CD8-positive, alpha-beta memory T cell (primary cell): ENCODE measurements at places on chromosomes 13 and 19.

- peak; percentile 14 for DNase-seq
Observed at GRCh38 chr19:51272183-51272810, 21.4 kb downstream of the SIGLECL1 start.

DNA sequence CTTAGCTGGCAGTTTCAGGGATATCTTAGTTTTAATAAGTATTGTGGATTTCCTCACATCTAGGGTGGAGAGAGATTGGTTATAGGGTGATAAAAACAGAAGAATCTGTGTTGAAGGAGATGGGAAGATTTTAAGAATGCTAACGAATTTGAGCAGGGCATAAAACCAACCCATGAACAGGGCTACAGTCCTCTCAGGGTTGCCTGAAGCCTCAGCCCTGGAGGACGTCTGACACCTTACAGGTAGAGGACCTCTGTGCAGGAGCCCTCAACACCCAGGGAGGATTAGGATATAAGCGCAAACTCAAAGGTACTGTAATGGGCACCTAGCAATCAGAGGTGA, 461 bp upstream of the WASF3 start:
- no peak for DNase-seq

- no peak for DNase-seq
Observed at GRCh38 chr13:47241446-47241845, 344.6 kb upstream of the HTR2A start.

GRCh38 chr19:38543807-38544568, 73.8 kb downstream of the MAP4K1 start:
- no peak for DNase-seq

DNA sequence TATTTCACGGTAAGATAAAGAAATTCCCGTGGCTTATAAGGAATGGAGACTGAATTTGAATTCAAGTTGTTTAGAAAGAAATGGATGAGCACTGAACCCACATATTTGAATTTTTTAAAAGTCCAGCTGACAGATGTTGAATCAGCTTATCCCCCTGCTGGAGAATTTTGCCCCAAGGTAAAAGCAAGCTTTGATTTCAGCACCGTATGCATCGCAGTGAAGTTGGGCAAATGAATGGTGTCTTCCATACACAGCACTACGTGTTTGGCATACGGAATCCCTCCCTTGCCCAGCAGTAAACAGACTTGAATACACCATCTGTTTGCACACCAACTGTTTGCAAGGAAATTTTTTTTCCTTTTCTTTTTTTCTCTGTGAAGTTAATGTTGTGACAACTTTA, 77.5 kb upstream of the PEG3 start:
- DNase-seq: no peak

- peak; percentile 40 for DNase-seq
Observed at GRCh38 chr19:4803736-4804695, 12.5 kb downstream of the FEM1A start.

- peak; percentile 77 for DNase-seq
Observed at GRCh38 chr19:18278521-18279265, 2.7 kb downstream of the JUND start.

DNA sequence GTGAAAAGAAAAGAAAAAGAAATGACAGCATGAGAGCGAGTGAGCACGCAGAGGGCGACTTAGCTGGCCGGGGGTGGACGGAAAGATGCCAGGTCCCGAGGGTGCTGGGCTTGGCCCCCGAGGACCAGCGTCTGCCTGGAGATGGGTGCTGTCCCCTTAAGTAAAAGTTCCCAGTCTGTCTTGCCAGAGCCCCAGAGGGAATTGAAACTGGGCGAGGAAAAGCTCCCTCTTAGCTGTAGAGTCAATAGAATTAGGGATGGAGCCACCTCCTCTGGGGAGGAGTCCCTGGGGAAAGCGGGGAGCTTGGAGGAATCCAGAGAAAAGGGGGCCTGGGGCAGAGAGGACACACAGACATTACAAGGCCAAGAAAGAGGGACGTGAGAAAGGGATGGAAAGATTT, 13.3 kb downstream of the BCAM start:
- DNase-seq: no peak

DNA sequence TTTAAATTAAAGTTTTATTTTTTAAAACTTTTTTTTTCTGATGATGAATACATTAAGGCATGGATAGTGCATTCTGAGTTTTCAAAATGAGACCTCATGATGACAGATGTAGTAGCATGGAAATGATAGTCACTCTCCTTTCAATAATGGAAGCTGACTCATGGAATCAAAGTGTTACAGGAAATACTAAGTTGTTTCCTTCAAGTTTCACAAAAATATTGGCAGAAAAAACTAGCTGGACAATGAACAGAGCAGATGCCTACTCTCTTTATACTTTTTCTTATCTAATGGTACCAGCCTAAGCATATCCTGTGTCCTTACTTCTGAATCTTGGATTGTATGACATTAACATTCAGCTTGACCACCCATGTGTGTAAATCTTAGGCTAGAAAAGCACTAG, 1337.3 kb downstream of the PCDH9 start:
- DNase-seq: no peak

DNA sequence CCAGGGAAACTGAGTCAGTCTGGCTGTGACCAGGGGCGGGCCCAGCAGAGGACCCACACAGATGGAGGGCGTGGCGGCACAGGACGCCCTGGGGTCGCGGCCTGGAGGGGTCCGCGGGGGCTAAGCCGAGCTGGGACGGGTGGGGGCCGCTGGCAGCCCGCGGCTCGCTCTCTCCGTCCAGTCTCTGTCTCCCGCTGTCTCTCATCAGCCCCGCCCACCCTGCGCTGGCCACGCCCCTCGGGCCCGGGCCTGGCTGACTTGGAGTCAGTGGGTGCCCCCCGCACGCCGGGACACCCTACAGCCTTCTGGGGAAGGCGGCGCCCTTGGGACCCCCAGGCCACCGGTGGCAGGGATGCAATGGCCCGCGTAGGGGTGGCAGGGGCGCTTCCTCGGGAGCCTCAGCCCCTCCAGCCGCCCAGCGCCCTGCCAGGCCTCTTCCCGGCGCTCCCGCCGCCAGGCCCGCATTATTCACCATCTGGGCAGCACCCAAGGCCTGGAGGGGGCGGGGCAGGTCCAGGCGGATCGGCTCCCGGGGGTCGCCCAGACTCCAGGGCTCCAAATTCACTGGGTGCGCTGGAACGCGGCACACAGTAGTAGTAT, at the start of gene TBXA2R:
Gene TBXA2R, minus strand, starts transcription at position 186 of the 600 bp plus-strand sequence. CDS start 6,241 bp downstream, outside the sequence.
- DNase-seq: peak; percentile 24

DNA sequence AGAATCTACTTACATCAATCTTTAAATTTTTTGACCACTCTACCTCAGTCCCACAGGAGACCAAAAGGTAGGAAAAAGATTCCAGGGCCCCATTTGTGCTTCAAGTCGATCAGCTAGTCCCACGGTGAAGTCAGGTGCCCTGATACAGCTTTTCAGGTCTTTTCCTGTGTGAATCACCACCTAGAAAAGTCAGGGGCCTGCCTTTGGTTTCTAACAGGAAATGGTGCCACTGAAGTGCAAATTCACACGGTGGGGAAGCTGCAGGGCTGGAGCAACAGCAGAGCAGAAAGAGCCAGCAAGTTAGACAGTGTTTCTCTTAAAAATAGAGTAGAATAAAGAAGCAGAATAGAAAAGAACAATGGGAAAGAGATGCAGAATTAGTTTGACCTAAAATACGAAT, 107.5 kb downstream of the KLF12 start:
- DNase-seq: peak; percentile 81

DNA sequence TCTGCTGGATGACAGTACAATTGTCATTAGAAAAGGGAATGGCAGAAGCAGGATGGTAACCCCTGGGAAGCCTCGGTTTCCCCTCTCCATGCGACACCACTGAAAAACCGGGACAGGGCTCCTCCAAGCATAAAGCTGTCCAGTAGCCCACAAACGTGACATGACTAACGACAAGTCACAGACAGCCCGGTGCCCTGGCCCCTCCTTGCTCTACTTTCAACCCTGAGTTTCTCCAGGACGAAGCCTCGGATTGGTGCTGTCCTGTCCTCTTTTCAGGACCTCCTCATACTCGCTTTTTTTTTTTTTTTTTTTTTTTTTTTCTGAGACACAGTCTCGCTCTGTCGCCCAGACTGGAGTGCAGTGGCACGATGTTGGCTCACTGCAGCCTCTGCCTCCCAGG, 16.3 kb downstream of the DPP9 start:
- DNase-seq: no peak

GRCh38 chr13:51152701-51153100, 41.6 kb upstream of the C13orf42 start:
- no peak for DNase-seq

DNA sequence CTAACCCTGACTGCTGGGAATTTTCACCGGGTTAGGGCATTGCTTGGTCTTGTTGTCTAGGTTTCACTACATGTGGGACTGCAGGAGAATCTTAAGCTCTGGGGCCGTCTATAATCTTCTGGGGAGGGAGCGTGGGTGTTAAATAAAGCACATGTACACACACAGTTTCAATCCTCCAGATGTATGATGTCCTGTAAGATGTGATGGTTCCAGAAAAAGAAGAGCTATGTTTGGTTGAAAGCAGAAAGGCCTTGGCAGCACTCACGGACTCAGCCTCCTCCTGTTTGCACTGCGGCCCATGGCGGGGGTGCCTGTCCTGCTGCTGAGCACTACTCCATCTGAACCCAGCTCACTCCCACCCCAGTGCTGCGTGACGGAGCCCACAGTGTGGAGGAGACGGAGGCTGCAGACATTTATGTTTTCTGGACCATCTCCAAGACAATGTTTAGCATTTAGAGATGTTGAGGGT, 343.5 kb downstream of the TEX29 start:
- no peak for DNase-seq

DNA sequence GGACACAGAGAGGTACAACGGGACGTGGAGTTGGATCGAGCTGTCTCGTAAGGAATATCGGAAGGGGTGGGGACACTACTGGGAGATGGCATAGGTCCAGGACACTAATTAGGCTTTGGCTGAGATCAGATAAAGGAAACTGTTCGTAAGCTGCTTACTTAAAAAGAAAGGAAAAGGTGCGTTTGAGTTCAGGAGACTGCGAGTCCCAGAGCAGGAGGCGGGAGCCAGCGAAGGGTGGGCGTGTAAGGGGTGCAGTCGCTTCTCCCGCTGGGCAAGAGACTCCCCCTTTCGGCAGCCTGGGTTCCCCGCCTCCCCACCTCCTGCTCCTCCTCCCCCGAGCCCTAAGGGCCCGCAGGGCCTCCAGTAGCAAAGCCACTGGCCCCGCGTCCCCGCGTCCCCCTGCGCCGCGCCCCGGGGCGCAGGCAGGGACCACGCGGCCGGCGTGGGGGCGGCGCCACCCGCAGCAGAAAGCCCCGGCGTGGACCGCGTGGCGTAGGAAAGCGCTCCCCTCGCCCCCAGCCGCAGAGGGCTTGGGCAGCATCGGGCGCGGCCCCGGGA, 547 bp downstream of the ABCC4 start:
- peak; percentile 24 for DNase-seq

- DNase-seq: no peak
Observed at GRCh38 chr13:33394294-33394932, 108.9 kb upstream of the STARD13 start.

GRCh38 chr19:4870025-4870700, 2.7 kb upstream of the PLIN3 start:
- DNase-seq: no peak

DNA sequence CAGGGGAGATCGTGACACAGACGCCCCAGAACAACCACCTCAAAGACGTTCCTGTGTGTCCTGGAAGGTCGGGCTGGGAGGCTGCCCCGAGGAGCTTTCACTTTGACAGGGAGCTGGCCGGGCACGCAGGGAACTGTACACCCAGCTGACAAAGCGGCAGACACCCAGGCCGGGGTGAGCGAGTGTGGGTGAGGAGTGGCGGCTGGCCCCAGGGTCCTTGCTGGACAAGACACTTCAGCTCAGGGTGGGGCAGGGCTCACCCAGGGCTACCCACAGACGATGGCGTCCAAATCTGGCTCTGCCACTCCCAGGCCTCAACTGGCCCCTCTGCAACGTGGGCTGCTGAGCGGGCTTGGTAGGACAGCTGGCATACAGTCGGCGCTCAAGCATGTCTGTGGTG, 2.0 kb downstream of the FGF22 start:
- no peak for DNase-seq

GRCh38 chr13:75512253-75512652, 25.4 kb downstream of the COMMD6 start:
- no peak for DNase-seq

GRCh38 chr13:35793823-35794222, 317.3 kb upstream of the MAB21L1 start:
- DNase-seq: no peak

GRCh38 chr19:47228168-47228936, 2.6 kb downstream of the BBC3 start:
- DNase-seq: peak; percentile 37

DNA sequence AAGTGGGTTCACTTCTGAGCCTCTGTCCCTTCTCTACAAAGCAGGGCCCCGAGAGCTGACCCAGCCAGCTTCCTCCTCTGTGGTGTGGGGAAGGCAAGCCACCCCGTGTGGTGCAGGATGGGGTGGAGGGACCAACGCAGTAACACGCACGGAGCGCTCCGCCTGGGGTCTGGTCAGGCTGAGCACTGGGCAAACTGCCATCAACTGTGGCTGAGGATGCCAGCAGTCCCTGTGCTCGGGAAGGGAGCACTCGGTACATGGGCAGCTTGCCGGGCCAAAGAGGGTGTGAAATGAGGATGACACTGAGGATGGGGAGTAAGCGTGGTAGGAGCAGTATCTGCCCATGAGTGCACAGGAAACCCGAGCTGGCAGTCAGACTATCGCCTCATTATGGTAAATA, 7.6 kb upstream of the GMIP start:
- no peak for DNase-seq

- DNase-seq: no peak
Observed at GRCh38 chr13:110538632-110539031, 22.9 kb downstream of the RAB20 start.

GRCh38 chr19:18469069-18469846, 31.3 kb upstream of the ISYNA1 start:
- DNase-seq: peak; percentile 51

GRCh38 chr13:79519255-79519654, 38.3 kb downstream of the NDFIP2 start:
- DNase-seq: no peak

DNA sequence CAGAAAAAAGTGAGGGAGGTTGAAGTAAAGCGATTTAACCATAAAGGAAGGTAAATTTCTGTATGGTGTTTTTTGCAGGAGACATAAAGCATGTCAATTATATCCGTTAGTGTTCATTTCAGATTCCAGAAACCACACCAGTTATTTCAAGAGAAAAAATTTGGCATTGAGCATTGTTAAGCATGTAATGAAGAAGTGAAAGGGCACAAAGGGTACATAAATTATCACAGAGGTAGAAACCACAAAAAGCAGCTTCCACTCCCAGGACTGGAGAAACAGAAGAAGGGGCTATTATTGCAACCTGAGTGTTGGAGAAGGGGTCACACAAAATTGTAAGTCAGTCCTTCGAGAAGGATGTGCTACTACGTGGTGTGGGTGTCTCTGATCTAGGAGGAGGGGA, 72.2 kb upstream of the DACH1 start:
- no peak for DNase-seq

DNA sequence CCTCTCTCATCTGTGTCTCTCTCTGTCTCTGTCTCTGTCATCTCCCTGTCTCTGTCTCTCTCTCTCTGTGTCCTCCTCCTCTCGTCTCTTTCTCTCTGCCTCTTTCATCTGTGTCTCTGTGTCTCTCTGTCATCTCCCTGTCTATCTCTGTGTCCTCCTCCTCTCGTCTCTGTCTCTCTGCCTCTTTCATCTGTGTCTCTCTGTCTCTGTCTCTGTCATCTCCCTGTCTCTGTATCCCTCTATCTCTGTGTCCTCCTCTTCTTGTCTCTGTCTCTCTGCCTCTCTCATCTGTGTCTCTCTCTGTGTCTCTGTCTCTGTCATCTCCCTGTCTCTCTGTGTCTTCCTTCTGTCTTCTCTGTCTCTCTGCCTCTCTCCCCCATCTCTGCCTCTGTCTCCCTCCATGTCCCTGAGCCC, 551 bp upstream of the EBI3 start:
- no peak for DNase-seq
